Diencephalon (tissue), 1 donor: ENCODE measurements at places on chromosomes 7 and 10. TPM values are rescaled to one million over a fixed set of nuclear protein-coding genes. Genes with fewer than 3 reads are reported as not detected.

Gene METTL2B
- total RNA-seq = 46.6 TPM

Gene CPEB3
- 46.8 TPM for total RNA-seq

Gene DNAJC30
- total RNA-seq = 3.5 TPM

Gene LIPN
- not detected for total RNA-seq

Gene LGI1
- 52.8 TPM for total RNA-seq

Gene POLR2J2
- 5.3 TPM for total RNA-seq

Gene SORCS1
- 30.2 TPM for total RNA-seq

Gene TAS2R41
- total RNA-seq = not detected

Gene TET1
- total RNA-seq = 33.7 TPM

Gene DNMBP
- total RNA-seq = 6.2 TPM

Gene CPA4
- total RNA-seq = 1.4 TPM

Gene TRIM74
- total RNA-seq = 0.69 TPM

Gene ADRA2A
- total RNA-seq = 6.0 TPM

Gene SLC13A4
- total RNA-seq = 18.9 TPM

Gene EPC1
- total RNA-seq = 80.5 TPM

Gene GNAT3
- not detected for total RNA-seq

Gene ADAM8
- total RNA-seq = 1.4 TPM

Gene PTN
- total RNA-seq = 576 TPM

Gene ABCB1
- total RNA-seq = 12.2 TPM

Gene CCL24
- total RNA-seq = not detected

Gene FKBP6
- total RNA-seq = not detected

Gene NPC1L1
- not detected for total RNA-seq

Gene ZNF277
- total RNA-seq = 53.5 TPM

Gene LEP
- not detected for total RNA-seq

Gene SORCS3
- 25.8 TPM for total RNA-seq

Gene ZNF777
- total RNA-seq = 6.0 TPM

Gene TRIM73
- total RNA-seq = 4.4 TPM

Gene FAM131B
- 78.4 TPM for total RNA-seq

Gene PFKFB3
- 21.0 TPM for total RNA-seq

Gene RPA3
- 18.5 TPM for total RNA-seq

Gene HOXA6
- total RNA-seq = not detected

Gene TBC1D12
- total RNA-seq = 66.2 TPM

Gene NEBL
- 66.4 TPM for total RNA-seq

Gene CALN1
- 41.5 TPM for total RNA-seq

Gene FAM25C
- total RNA-seq = not detected

Gene PTF1A
- total RNA-seq = not detected

Gene TEX47
- not detected for total RNA-seq

Gene CPA2
- not detected for total RNA-seq

Gene C7orf33
- total RNA-seq = not detected

Gene SPAG6
- total RNA-seq = 11.1 TPM

Gene PLAC9
- total RNA-seq = 1.4 TPM

Gene SH2B2
- total RNA-seq = 10.8 TPM

Gene ELAPOR2
- total RNA-seq = 52.4 TPM

Gene ECHS1
- total RNA-seq = 48.4 TPM

Gene NUTM2B
- 0.46 TPM for total RNA-seq

Gene PTPRE
- total RNA-seq = 31.8 TPM

Gene CXCL12
- total RNA-seq = 13.1 TPM

Gene HHEX
- 2.8 TPM for total RNA-seq

Gene PRPS1L1
- total RNA-seq = not detected

Gene AQP1
- 7.6 TPM for total RNA-seq
